Tibial nerve (tissue), 4 donors: ENCODE measurements at places on chromosomes 3 and 15. TPM values are rescaled to one million over a fixed set of nuclear protein-coding genes. Genes with fewer than 3 reads are reported as not detected.

ACAN gene
- 1.2 TPM for total RNA-seq

GRM2 gene
- total RNA-seq = 1.2 TPM

SPESP1 gene
- total RNA-seq = 1.8 TPM

SPINK8 gene
- total RNA-seq = not detected

EAF2 gene
- 9.3 TPM for total RNA-seq

MUC4 gene
- total RNA-seq = not detected

A4GNT gene
- total RNA-seq = not detected

OCA2 gene
- total RNA-seq = 2.7 TPM

TMPRSS7 gene
- not detected for total RNA-seq

LPCAT4 gene
- 14.0 TPM for total RNA-seq

GOLGA6D gene
- not detected for total RNA-seq

NCEH1 gene
- total RNA-seq = 5.7 TPM

FETUB gene
- total RNA-seq = not detected

DNA sequence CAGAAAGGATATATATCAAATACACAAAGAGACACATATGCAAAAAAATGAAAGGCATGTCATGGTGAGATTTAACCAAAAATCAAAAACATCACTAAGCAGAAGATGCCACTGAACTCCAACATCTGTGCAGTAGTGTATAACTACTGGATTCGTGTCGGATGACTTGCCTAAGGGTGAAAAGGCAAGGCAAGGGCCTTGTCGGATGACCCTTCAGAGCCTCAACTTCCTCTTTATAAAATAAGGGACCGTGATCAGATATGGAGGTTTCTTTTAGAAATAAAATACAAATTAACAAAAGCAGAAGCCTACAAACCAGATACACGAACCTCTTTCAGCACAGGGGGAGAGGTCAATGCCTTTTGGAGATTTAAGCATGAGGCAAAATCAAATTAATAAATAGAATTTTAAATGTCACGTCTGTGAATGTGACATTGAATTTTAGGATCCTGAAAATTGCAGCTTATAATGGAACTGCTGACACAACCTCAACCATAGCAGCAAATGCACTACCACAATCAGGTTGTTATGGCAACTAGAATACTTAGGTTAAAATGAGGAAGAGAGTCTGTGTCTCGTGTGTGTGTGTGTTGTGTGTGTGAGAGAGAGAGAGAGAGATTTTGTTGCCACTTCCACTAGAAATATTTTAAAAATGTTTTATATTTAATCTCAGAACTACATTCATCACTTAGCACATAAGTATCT is 8.3 kb upstream of the CHRM5 start:
- H3K36me3 ChIP-seq = no peaks in the 10 kb centered on the region
- no peaks in the 10 kb centered on the region for H3K27me3 ChIP-seq
- H3K4me3 ChIP-seq = no peak overlapping the region
- no peaks in the 10 kb centered on the region for H3K4me1 ChIP-seq
- DNase-seq = no peak
- no peak overlapping the region for H3K27ac ChIP-seq

GRCh38 chr15:77810130-77810571 is 177.4 kb upstream of the LINGO1 start:
- no peaks in the 10 kb centered on the region for H3K4me1 ChIP-seq
- H3K27ac ChIP-seq = no peak overlapping the region
- no peaks in the 10 kb centered on the region for H3K27me3 ChIP-seq
- H3K4me3 ChIP-seq = no peak overlapping the region
- DNase-seq = no peak

DNA sequence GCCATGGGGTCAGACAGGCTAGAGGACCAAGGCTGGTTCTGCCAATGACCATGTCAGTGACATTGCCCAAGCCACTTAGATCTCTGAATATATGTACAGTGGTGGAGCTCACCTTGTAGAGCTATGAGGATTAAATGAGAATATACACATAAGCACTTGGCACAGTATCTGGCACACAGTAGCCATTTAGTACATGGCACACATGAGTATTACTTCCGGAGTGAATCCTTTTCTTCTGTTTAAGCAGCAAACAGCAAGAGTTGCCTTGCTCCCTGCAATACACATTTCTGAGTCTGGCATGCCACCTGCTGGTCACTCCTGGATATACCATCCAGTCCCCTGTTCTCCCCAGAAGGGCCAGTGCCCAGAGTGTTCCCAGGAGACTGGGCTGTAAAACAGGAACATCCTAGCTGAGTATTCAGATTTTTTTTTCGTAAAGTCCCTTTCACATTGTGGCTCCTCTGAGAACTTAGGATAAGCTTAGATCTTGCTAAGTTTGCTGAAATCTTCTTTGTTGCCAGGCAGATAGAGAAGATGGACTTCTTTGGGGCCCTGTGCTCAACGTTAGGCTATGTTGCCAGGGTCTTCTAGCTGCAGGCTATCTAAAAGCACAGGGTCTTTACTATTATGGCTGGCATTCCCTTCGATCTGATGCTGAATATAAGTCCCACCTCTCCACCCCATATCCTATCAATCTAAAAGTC is 203.4 kb downstream of the ADAMTS9 start:
- no peaks in the 10 kb centered on the region for H3K4me1 ChIP-seq
- peak; percentile 67 for DNase-seq
- H3K36me3 ChIP-seq = no peaks in the 10 kb centered on the region
- no peak overlapping the region for H3K4me3 ChIP-seq
- no peaks in the 10 kb centered on the region for H3K27me3 ChIP-seq

DNA sequence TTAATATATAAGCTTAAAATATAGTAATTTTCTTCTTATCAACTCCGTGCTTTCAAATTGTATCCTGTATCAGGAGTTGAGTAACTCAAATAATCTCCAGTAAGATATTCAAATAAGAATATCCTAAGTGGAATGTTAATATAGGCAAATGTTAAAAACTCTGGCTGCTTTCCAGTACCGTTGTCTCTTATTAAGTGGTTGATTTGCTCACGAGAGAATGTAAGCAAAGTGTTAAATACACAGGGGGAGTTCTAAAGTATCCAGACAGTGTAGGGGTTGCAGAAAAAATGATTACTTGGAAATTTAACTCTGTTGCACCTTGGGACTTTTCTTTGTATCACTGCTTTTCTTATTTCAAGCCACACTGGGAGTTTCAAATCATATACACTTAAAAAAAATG is 478.9 kb upstream of the TBL1XR1 start:
- H3K4me3 ChIP-seq = no peak overlapping the region
- H3K4me1 ChIP-seq = peaks cover 10% of the 10 kb centered on the region
- no peaks in the 10 kb centered on the region for H3K27me3 ChIP-seq
- H3K27ac ChIP-seq = no peak overlapping the region
- H3K36me3 ChIP-seq = no peaks in the 10 kb centered on the region

GRCh38 chr3:10557781-10558373 is 52.5 kb upstream of the ATP2B2 start:
- no peaks in the 10 kb centered on the region for H3K27me3 ChIP-seq
- no peak for DNase-seq
- no peak overlapping the region for H3K27ac ChIP-seq

GRCh38 chr3:143354342-143354741 is 234.8 kb downstream of the CHST2 start:
- no peaks in the 10 kb centered on the region for H3K4me1 ChIP-seq
- no peak overlapping the region for H3K27ac ChIP-seq
- no peaks in the 10 kb centered on the region for H3K36me3 ChIP-seq
- H3K27me3 ChIP-seq = no peaks in the 10 kb centered on the region
- H3K4me3 ChIP-seq = no peak overlapping the region
- no peak for DNase-seq

GRCh38 chr3:172592898-172593669 is 69.9 kb upstream of the TNFSF10 start:
- DNase-seq = no peak
- H3K4me1 ChIP-seq = peaks cover 20% of the 10 kb centered on the region
- no peaks in the 10 kb centered on the region for H3K27me3 ChIP-seq
- no peak overlapping the region for H3K4me3 ChIP-seq

- no peak overlapping the region for H3K4me3 ChIP-seq
- H3K27me3 ChIP-seq = no peaks in the 10 kb centered on the region
- no peaks in the 10 kb centered on the region for H3K4me1 ChIP-seq
- H3K27ac ChIP-seq = no peak overlapping the region
- no peak for DNase-seq
Measured at GRCh38 chr3:141828487-141828886, 48.0 kb upstream of the ATP1B3 start.

DNA sequence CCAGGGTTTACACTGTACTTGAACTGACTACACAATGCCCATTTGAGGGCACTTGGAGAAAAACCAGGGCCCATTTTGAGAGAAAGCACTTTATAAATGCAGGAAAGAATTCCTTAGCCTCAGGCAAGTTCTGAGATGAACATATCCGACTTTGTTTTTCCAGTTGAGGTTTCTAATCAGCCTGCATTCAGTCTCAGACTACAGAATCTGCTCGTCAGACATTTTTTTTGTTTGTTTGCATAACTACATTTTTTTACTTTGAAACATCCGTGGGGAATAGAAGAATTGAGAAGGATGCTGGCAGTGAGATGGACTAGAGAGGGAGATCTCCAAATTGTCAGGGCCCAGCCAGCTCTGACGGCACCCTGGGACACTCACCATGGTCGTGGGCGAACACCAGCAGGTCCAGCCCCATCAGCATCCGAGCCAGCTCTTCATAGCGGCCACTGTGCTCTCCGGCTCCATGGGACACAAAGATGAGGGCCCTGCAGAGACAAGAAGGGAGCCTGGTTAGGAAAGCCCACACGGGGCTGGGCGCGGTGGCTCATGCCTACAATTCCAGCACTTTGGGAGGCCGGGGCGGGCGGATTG is 40.8 kb downstream of the MGLL start:
- no peaks in the 10 kb centered on the region for H3K27me3 ChIP-seq
- H3K4me3 ChIP-seq = no peak overlapping the region
- no peaks in the 10 kb centered on the region for H3K36me3 ChIP-seq
- peaks cover 55% of the 10 kb centered on the region for H3K4me1 ChIP-seq
- H3K27ac ChIP-seq = peak overlapping the region; percentile 76
- DNase-seq = no peak

- DNase-seq = no peak
- no peak overlapping the region for H3K4me3 ChIP-seq
- H3K27ac ChIP-seq = no peak overlapping the region
- no peaks in the 10 kb centered on the region for H3K36me3 ChIP-seq
- H3K4me1 ChIP-seq = no peaks in the 10 kb centered on the region
- H3K27me3 ChIP-seq = no peaks in the 10 kb centered on the region
Measured at GRCh38 chr3:133137042-133137996, 99.1 kb downstream of the TMEM108 start.

- no peaks in the 10 kb centered on the region for H3K4me1 ChIP-seq
- no peaks in the 10 kb centered on the region for H3K36me3 ChIP-seq
- H3K4me3 ChIP-seq = no peak overlapping the region
- H3K27me3 ChIP-seq = no peaks in the 10 kb centered on the region
- no peak overlapping the region for H3K27ac ChIP-seq
- no peak for DNase-seq
Measured at GRCh38 chr3:57746156-57747010, 9.7 kb upstream of the SLMAP start.

DNA sequence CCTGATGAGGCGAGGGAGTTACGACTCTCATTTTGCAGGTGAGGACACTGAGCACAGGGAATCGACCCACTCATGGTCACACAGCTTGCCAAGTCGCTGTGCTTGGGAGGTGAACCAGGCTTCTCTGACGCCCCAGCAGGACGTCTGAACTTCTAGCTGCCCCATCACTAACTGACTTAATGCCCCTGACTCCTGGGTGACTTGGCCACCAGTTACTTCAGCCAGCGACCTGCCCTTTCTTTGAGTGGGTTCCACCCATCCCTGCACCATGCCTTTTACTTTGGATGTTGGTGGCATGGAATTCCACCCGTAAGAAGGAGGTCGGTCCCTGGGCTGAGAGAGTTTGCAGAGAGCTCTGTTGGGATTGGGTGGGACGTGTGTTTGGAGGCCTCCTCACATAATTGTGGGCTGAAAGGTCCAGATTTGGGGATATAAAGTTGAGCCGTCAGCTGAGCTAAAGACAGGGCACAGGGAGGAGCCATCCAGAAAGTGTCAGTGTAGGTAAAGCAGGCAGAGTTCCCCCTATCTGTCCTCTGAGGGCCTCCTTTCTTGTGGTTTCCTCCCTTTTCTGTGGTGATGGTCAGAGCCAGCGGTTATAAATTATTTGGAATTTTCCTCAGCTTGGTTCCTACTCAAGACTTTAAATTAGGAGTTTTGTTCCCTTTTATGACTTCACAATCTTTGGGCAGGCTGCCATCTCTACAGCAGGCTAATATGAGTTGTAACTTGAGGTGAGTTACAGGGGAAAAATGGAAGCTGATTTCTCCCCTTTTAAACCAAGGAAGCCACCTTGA is 55.0 kb downstream of the FLNB start:
- H3K27me3 ChIP-seq = no peaks in the 10 kb centered on the region
- H3K4me3 ChIP-seq = no peak overlapping the region
- no peaks in the 10 kb centered on the region for H3K36me3 ChIP-seq
- peak overlapping the region; percentile 31 for H3K27ac ChIP-seq
- DNase-seq = peak; percentile 87
- H3K4me1 ChIP-seq = peaks cover 100% of the 10 kb centered on the region
